Lung (tissue), 17 donors: ENCODE measurements at places on chromosomes 7 and 10. TPM values are rescaled to one million over a fixed set of nuclear protein-coding genes. Genes with fewer than 3 reads are reported as not detected.

- DNase-seq = no peak
Measured at GRCh38 chr10:43728425-43728824, 79.7 kb upstream of the ZNF32 start.

DNA sequence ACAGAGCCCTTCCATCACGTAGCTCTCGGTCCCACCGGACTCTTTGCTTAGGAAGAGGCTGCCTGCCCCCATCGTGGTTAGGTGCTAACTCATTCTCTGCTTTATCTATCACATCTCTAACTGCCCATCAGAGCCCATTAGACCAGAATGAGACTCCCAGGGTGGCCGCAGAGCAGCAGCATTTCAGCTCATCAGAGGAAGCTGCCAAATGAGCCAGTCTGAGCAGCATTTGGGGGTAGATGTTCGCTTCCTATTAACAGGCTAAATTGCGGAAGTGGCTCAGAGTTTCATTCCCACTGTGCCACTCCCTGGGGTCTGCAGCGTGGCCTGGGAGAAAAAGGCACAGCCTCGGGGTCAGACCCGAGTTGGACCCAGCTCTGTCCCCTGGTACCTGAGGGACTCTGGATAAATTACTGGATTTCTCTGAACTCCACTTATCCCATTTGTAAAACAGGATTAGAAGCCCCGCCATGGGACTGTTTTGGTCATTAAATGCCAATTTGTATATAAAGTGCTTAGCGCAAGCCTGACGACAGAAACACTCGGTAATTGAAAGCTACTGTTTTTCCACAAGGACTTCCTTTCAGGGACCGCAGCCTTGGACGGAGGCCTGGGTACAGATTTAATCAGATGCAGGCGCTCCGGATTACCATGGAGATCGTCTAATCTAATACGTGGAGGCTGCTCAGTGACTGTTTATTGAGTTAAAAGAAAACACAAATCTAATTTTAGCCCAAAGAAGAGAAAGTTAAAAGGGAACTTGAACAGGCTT is 73.8 kb upstream of the PRLHR start:
- peak; percentile 73 for DNase-seq

DNA sequence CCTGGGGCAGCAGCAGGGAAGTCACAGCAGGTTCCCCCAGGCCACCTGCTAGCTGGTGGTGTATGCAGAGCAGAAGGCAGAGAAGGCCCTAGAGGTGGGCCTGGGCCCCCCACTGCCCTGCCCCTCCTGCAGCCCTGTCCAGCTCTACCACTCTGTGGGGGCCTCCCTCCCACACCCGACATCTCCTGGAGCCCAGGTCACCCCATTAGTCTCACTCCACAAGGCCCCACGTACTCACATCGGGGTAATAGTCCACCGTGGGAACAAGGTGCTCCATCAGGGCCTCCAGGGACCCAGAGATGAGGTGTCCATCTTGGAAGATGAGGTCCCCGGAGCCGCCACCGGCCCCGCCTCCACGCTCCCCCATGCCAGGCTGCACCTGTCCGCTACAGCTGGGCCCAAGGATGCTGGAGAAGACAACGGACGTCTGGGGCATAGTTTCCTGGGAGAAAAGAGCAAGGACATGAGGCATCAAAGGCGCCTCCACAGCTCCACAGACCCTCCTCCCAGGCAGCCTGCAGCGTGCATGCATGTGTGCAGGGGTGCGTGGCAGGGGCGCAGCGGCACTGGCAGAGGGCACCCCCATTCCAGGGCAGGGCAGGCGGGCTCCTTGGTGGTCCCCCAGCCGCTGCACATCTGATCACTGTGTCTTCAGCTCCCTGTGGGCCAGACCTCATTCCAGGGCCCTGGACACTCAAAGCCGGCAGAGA is 61.0 kb downstream of the RASGEF1A start:
- DNase-seq = no peak

GRCh38 chr10:45374350-45375052 is 485 bp downstream of the ALOX5 start:
- DNase-seq = no peak

The COBL gene
- 38.1 TPM for total RNA-seq

The TMEM213 gene
- 2.0 TPM for total RNA-seq
